ENCODE measurements at places on chromosomes 5 and 9.

GRCh38 chr9:111645806-111646205, 14.7 kb downstream of the DNAJC25 start:
- no peak for DNase-seq

- DNase-seq = no peak
These were observed 117.8 kb downstream of the CCDC192 start for GRCh38 chr5:127820910-127821553.

GRCh38 chr5:23405316-23406068, 101.9 kb upstream of the PRDM9 start:
- DNase-seq = no peak

GRCh38 chr9:134930398-134930797, 12.7 kb upstream of the FCN1 start:
- no peak for DNase-seq

DNA sequence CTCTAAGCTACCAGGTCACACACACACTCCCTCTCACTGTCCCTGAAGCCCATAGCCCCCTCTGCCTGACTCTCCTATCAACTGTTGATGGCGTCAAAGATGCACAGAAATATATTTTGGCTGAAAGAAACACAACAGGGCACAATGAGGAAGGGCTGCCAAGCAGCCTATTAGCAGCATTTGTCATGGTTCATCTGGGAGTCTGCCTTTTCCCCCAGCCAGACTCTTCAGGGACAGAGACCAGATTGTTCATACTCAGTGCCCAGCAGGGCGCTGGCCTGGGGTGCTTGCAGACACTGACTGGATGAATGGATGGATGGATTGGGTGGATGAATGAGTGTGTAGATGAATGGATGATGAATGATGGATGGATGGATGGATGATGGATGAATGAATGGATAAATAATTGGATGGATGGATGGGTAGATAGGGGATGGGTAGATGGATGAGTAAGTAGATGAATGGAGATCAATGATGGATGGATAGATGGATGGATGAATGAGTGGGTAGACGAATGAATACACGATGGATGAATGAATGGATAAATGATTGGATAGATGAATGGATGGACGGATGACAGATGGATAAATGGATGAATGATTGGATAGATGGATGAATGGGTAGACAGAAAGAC, 90.5 kb downstream of the ADAMTS2 start:
- DNase-seq = no peak

GRCh38 chr9:27933210-27934025, 360.1 kb upstream of the C9orf72 start:
- no peak for DNase-seq

GRCh38 chr9:107615321-107615720, 125.8 kb upstream of the KLF4 start:
- no peak for DNase-seq

- DNase-seq = no peak
These were observed 150.7 kb upstream of the RASGRF2 start for GRCh38 chr5:80809451-80809850.

- no peak for DNase-seq
These were observed 143.0 kb upstream of the EGFLAM start for GRCh38 chr5:38115318-38115827.

- DNase-seq = no peak
These were observed 145.6 kb downstream of the MUSK start for GRCh38 chr9:110814159-110814558.

- DNase-seq = no peak
These were observed 480.3 kb upstream of the ADAMTS16 start for GRCh38 chr5:4659851-4660250.
